ENCODE measurements at places on chromosomes 1 and 21.
A peak's percentile ranks its signal among the peaks of the same experiment; 100 is the strongest.

DNA sequence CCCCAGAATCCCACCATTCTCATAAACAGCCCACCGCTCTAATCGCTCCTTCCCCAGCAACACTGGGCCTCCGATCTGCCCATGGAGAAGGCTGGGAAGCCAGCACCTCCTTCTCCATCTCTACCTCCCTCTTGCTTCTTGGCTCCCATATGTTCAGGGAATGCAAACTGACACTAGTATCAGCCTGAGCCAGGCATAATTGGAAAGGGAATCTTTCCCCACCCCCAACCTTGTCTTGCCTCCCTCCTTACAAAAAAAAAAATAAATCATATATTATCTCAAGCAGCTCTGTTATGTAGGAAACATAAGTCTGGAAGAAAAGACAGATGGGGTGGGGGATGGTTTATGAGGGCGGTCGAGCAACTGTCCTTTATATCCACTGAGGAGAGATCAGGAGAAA is 127.2 kb downstream of the NAV1 start:
- no peak for DNase-seq

DNA sequence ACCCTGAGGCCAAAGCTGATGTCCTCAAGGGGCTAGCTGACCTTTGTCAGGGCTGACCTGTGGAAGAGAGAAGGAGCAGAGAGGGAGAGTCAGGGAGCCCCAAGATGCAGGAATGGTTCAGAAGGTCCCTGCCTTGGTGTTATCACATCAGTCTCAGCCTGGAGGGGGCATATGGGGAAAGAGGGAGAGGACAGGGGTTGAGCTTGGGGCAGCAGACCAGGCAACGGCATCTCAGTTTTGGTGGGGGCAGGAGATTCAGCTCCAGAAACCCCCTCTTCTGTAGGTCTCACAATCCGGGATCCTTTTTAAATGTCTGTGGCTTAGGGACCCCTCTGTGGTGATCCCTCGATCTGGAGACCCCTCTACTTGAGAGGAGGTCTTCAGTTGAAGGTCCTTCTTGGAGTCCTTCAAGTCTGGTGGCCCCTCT is 815 bp downstream of the S100A13 start:
- DNase-seq = no peak

GRCh38 chr1:53918343-53918742 is 24.4 kb downstream of the DIO1 start:
- DNase-seq = no peak

GRCh38 chr1:51203121-51203873 is 32.8 kb upstream of the RNF11 start:
- DNase-seq = no peak

DNA sequence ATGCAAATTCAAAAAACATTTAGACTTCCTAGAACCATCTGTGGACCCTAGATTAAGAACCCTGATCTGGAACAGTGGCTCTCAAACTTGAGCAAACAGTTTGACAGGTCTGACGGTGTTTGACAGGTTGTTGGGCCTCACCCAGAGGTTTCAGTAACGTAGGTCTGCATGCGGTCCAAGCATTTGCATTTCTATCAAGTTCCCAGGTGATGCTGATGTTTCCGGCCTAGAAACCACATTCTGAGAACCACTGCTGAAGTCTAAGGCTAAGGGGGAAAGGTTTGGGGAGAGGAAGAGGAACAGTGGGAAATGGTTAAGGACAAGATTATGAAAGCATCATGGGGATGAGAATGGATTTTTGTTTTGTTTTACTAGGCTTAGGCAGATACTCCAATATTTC is 48.6 kb downstream of the MDM4 start:
- no peak for DNase-seq

- no peak for DNase-seq
Observed at GRCh38 chr1:225712391-225712790, 59.5 kb upstream of the ENAH start.

GRCh38 chr1:39694026-39694425 is 2.8 kb upstream of the HPCAL4 start:
- DNase-seq = no peak

GRCh38 chr1:43572538-43572937 is 41.9 kb downstream of the PTPRF start:
- no peak for DNase-seq

- no peak for DNase-seq
Observed at GRCh38 chr1:208374391-208374941, 130.3 kb upstream of the PLXNA2 start.

DNA sequence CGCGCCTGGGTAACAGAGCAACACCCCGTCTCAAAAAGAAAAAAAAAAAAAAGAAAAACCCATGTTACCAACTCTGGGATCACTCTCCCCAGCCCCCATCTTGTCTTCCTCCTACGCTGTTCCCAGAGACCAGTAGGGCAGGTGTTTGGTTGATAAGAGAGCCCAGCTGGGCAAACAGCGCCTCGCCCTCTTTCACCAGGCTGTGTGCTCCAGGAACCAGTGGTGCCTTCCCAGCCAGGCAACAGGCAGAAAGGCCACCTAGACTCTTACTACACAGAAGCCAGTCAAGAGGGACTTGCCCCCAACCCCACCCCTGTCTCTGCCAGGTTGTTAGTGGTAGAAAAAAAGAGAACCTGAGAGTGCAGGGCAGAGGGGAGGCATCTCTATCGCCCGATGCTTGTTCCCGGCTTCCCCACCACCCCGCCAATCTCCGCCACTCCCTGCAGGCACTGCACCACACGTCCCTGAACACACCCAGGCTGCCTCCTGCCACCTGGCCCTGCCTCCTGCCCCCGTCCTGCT is 14.0 kb upstream of the CTRC start:
- no peak for DNase-seq

- no peak for DNase-seq
Observed at GRCh38 chr1:30242722-30243457, 480.5 kb downstream of the MATN1 start.

GRCh38 chr21:45858180-45858579 is 123.4 kb upstream of the COL6A1 start:
- no peak for DNase-seq

DNA sequence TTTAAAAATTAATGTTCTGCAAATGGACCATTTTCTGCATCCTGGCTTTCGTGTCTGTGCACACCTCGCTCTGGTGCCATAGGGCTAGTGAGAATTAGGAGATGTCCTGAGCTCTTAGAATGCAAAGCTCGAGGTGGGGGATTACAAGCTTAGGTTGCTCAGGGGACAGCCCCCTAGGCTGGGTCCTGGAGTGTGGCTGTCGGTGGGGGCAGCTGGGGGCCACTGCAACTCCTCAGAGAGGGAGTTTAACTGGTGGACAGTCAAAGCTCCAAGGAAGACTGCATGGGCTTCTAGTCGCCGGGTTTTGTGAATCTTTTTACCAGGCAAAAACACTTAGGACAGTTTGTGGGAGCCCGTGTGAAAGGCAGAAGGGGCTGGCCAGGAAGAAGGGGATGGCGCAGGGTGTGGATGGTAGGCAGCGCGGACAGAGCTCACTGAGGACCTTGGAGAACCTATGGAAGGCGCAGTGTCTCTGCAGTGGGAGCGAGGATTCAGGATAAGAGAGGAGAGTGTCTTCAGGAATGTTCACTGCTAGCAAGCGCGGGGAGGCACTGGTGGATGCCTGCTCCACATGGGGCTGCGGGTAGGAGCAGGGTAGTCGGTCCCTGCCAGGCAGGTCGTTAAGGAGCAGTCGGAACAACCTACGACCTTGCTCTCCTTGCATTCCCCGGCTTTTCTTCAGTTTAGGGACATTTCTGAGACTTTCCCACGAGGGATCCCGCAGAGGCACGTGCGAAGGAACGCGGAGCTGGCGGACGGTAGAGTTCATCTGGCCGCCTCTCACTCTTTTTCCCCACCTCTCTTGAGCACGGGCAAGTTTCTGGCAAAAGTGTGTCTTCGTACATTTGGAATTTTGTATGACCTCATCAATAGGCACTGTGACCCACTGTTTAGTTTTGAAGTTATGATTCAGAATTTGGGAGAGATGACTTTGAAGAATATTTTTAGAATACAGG is 12.9 kb upstream of the KCNE1 start:
- DNase-seq = no peak

GRCh38 chr1:116255486-116256285 is 117.4 kb upstream of the ATP1A1 start:
- DNase-seq = no peak

DNA sequence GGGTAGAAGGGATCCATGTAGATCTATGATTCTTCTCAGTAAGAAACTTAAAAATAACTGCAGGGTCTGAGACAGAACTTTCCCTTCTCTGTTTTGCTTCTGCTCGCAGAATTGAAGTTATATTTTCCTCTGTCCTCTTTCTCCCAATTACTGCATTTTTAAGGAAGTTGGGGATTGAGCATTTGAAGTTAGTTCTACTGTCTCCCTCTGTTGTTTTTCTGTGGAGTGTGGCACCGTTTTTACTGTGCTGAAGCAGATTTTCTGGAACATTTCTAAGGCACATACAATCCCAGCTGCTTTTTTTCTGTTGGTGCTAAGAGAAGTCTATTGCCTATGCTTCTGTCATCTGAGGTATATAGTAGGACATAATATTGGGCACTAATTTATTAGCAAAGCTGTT is 43.3 kb downstream of the RASAL2 start:
- no peak for DNase-seq

DNA sequence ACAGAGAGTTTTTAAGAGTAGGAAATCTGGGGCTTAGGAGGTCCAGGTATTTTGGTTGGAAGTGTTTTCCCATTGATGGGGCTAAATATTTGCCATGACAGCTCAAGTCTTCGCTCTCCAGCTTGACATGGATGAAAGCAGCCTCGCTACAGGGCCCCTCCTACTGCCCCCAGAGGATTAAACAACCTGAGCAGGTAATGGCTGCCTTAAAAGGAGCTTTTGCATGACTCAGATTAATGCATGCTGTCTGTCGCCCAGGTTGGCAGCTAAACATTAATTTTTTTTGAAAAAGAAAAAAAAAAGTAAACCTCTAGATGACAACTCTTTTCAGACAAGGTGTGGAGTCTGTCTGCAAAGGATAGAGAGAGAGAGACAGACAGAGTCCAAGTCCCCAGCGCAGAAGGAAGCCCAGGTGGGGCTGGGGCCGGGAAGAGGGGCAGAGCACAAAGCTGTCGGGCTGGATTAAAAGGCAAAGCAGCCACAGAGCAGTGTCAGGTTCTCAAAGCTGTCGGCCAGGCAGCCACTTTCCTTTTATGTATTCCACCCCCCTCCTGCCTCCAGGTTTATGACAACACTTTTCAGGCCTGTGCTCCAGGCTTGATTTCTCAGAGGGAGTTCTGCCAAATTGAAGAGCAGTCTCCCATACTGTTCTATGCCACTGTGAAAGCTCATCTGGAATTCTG is 127.9 kb downstream of the CLIC6 start:
- DNase-seq = no peak

DNA sequence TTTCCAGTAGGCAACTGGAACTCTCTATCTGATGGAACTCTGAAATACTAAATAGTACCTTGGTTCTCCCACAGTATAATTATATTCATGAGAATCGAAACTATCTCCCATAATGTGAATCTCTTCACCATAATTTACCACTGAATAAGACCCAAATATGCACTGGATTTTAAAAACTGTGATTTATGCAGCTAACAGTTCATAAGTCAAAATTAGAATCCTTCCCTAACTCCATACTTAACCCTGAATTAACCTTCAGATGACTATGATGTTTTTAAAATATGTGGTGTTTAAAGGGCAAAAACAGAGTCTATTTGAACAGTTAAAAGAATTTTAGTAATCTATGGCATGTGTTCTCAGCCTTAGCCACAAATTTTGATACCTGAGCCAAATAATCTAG is 22.9 kb upstream of the SLC44A3 start:
- DNase-seq = no peak

- peak; percentile 17 for DNase-seq
Observed at GRCh38 chr1:39691383-39692151, at the start of gene HPCAL4. Gene HPCAL4 (minus strand): TSS chr1:39691433. CDS start chr1:39684603, 6,830 bp downstream.

GRCh38 chr1:228494391-228494790 is 7.2 kb downstream of the RNF187 start:
- no peak for DNase-seq

DNA sequence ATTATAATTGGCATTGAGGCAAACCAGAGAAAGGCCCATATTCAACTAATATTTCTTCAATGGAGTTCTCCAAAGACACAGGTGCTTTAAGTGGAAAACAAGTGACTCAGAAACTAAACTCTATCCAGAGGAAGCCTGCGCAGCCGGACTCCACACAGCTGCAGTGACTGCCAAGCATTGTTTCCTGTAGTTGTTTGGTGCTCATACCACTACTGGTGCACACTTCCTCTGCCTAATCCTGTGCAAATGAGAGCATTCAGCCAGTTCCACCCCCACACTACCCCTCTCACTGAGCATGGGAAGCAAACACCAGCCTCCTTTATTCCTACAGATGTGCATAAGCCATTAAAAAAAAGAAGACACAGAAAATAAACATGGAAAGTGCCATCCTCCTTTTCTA is 102.9 kb downstream of the VAV3 start:
- no peak for DNase-seq

- DNase-seq = no peak
Observed at GRCh38 chr1:212207822-212208520, 77.2 kb upstream of the PPP2R5A start.

- DNase-seq = no peak
Observed at GRCh38 chr1:118688891-118689290, 299.3 kb downstream of the TBX15 start.

GRCh38 chr1:25890239-25891034 is 14.9 kb upstream of the PAQR7 start:
- DNase-seq = no peak

DNA sequence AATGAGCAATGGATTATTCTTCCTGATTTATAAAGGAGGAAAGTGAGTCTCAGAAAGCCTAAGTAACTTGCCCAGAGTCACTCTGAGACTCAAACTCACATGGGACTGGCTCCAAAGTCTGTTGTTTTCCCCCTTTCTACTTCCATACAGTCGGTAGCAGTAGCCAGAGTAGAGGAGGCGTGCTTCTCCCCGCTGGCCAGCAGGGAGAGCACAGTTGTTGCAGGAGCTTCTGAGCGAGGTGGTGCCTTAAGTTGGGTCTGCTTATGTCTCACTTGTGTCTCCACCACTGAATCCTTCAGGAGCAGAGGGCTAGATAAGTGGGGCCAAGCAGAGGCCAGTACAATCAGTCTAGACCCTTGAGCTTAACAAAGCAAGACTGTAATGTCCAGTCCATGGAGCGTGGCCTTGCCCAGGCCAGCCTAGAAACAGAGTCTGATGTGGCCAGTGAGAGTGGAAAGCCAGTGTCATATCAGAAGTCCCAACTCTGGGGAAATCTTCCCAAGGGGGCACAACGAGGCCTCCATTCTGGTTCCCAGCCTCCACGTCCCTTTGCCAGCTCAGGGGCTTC is 181.9 kb downstream of the ZSCAN20 start:
- no peak for DNase-seq

- no peak for DNase-seq
Observed at GRCh38 chr1:29213055-29213454, 17.7 kb downstream of the MECR start.

DNA sequence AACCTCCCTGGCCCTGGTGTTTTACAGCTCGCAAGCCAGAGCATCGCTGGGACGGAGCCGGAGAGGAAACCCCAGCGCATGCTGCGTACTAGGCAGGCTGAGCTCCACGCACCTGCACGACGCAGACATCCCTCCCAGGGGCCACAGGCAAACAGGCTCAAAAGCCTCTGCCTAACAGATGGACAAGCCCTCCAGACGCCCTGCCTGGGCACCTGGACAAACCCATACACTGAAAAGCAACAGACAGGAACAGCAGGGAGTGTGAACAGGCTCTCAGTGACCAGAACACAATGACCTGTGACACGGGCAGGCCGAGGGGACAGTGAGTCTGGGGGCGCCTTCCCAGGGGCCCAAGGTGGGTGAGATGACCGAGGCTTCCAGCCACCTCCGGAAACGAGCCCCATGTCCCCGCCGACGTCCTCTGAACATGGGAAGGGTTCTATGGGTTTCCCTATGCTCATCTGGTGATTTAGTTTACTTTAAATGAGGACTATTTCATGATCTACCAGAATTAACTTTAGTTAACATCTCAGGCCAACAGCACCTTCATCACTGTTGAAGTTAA is 40.3 kb downstream of the NPHP4 start:
- DNase-seq = no peak

GRCh38 chr1:237281481-237281880 is 239.5 kb downstream of the RYR2 start:
- no peak for DNase-seq

Data from esophagus squamous epithelium (tissue), 5 donors.